Hepatic stellate cell (primary cell): ENCODE measurements at places on chromosomes 2 and 18.
A peak's percentile ranks its signal among the peaks of the same experiment; 100 is the strongest.

DNA sequence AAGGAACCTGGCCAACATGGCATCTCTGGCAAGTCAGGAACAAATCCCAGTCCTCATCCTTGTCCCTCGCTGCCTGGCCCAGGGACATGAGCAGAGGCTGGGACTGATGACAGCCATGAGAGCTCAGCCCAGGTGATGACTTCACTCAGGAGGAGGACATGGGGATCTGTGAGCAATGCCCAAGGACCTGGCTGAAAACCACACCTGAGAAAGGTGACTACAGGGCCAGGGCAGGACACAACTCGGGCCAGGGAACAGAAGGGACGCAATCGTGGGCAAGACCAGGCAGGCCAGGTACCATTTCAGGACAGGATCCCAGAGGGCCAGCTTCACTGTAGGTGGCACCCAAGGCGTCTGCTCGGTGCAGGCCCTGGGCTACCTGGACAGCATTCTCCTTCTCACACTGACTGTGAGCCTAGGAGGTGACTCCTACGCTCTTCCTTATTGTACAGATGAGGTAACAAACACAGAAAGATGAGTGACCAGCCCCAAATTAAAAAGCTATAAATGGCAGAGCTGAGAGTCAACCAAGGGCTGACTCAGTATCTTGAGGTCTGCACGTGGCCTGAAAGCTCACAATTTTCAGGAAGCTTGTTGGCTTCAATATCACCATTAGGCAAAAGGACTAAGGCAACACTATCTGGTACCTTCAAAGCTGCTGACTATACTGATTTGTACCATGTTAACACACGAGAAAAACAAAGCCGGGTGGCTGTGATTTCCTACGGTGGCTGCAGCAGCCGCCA, 141.1 kb downstream of the EIPR1 start:
- no peak for DNase-seq

GRCh38 chr2:174383796-174384195, 11.7 kb upstream of the SCRN3 start:
- no peak for DNase-seq

- DNase-seq, result no peak
These were observed 5.9 kb upstream of the RNF152 start for GRCh38 chr18:61898640-61899101.

GRCh38 chr2:9354318-9354717, 69.0 kb downstream of the ITGB1BP1 start:
- DNase-seq, result no peak

DNA sequence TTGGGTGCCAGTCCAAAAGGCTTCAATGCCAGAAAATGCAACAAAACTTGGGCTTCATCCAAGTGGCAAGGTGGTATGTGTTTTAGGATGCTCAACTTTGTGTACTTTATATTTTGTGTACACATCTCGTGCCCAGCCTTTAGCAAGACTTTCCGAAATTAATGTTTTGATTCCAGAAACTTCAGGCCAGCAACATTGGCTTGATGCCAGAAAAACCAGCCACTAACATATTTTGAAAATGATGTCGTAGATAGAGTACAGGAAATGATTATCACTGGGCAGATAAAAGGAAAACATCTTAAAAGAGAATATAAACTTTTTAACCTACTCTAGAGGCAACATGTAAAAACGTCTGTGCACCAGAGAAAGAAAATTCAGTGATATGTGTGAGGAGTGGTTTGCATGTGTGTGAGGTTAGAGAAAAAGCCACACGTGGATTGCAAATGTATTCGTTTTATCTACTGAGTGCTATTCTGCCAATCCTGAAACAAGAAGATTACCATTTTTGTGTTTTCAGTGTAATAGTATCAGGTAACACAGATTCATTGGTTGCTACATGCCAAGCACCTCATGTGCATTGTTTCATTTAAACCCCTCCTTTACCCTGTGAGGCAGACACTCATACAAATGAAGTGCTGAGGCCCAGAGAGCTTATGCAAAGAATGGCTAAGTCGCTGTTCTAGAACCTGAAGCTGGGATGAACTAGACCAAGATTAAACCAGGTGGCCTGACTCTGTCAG, 264.8 kb downstream of the C1D start:
- peak; percentile 22 for DNase-seq

- peak; percentile 33 for DNase-seq
These were observed 146.6 kb downstream of the RDH14 start for GRCh38 chr2:18413676-18414396.

DNA sequence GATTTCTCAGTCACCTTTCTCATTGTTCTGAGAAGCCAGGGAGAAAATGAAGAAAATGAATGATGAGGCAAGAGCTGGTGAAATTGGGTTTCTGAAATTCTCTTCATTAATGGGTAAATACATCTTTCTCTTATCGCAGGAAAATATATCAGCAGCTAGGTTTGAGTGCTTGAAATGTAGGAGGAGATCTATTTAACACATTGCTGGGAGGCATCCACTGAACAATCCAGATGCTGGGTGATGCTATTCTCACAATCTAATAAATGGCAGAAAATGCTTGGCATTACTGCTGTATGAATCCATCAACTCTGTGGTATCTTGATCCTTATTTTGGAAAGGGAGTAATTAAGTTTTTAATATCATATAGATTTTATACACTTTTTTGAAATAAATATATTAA, 199.6 kb upstream of the LRP1B start:
- no peak for DNase-seq

DNA sequence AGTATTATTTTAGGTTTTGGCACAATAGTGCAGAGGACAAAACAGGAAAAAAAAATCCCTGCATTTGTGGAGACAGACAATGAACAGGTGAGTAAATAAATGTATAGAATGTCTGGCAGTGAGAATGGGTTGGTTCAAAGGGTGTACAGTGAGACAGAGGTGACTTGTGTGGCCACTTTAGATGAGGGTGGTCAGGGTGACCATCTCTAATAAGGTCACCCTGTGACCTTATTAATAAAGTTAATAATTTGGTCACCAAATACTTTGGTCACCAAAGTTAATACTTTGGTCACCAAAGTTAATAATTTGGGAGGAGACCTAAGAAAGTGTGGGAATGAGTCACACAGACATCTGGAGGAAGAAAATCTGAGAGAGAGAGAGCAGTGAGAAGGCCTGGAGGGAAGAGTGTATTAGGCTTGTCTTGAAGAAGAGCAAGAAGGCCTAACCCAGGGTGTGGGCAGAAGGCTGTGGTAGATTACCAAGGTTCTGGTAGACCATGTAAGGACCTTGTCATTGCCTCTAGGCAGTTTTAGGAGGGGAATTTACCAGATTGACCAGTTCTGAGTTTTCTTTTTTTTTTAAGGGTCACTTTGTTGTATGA, 1368.4 kb upstream of the CELF4 start:
- DNase-seq, result no peak

- DNase-seq, result no peak
These were observed 20.4 kb upstream of the L3MBTL4 start for GRCh38 chr18:6434987-6435709.

GRCh38 chr2:195590199-195590860, 66.7 kb upstream of the SLC39A10 start:
- no peak for DNase-seq

GRCh38 chr18:23033056-23033455, 99.9 kb downstream of the RBBP8 start:
- DNase-seq, result no peak

DNA sequence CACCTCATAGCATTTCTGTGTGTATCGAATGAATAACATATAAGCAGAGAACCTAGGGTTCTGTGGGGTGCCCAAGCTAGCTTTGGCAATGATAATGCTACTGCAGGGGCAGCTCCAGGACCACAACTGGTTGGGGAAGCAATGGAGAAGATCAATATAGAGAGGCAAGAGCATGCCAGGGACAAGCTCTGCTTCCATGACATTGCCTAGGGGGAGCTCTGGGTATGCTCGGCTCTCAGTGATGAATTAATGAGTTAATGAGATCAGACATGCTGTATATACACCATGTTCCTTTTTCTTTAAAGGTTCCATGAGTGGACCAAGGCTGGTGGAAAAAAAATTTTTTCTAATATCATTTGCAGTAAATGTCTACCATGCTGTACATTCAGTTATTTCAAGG, 618.4 kb downstream of the BCL11A start:
- DNase-seq, result no peak

DNA sequence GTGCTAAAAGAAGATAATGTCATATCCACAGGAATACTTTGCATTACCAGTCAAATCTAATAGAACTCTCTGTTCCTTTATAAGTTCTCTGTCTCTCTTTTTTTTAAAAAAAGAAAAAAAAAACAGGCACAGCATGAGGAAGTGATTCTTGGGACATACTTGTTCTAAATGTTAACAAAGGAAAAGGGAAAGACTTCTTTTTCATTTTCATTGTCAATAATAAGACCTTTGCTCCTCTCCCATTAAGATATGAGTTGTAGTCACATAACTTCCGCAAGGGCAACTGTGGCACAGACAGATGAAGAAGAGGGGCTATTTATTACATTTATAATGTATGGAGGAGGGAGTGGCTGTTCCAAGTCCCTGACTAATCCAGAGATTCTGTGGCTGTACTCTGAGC, 4.7 kb downstream of the CD302 start:
- DNase-seq, result no peak

- no peak for DNase-seq
These were observed 3.9 kb downstream of the ANKRD44 start for GRCh38 chr2:197306696-197307040.

- no peak for DNase-seq
These were observed 37.1 kb downstream of the RRM2 start for GRCh38 chr2:10159581-10160131.

GRCh38 chr18:8140841-8141501, 468.3 kb upstream of the RAB12 start:
- DNase-seq, result no peak

DNA sequence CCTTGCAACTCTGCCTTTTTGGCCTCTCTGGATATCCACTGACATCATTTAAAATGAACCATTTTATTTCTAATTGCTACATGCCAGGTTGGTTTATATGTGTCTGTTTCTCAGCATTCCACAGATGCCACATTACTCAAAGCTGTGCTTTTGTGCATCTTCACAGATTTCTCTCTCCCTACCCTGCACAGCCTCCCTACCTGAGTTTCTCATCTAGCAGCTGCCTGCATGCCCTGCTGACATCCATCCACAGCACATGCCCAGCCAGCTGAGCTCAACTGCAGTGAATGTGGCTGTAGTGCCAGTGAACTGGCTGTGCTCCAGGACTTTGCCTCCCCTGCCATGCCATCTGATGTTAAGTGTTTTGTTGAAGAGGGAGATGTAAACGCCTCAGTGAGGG, 44.5 kb downstream of the PKP4 start:
- DNase-seq, result no peak

GRCh38 chr2:192419786-192420185, 225.1 kb upstream of the TMEFF2 start:
- DNase-seq, result no peak

DNA sequence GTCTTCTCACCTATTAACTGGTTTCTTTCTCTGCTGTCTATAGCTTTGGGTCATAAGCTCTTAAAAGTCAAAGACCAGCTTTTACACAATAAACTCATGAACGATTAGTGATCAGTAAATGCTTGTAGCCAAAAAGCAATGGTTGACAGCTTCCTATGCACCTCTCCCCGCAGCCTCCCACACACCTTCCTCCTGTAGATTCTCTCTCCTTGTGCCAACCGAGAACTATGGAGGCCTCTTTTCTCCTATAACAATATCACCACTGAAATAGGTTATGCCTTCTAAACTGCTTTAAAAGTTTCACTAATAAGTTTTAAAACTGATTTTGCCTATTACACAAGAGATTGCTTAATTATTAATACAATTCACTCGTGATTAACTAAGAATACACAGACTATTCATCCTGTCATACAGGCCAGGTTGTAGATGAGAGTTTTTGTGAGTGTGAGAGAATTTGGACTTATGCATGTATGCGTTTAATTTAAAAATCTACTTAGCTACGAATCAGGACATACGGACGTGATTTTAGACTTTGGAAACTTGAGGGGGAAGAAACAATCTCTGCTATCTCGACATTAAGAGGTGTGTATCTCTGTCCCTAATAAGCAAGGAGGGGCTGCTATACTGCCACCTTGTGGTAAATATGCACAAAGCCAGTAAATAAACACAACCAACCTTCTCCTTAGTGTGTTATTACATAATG, 229.1 kb upstream of the RBBP8 start:
- peak; percentile 25 for DNase-seq

DNA sequence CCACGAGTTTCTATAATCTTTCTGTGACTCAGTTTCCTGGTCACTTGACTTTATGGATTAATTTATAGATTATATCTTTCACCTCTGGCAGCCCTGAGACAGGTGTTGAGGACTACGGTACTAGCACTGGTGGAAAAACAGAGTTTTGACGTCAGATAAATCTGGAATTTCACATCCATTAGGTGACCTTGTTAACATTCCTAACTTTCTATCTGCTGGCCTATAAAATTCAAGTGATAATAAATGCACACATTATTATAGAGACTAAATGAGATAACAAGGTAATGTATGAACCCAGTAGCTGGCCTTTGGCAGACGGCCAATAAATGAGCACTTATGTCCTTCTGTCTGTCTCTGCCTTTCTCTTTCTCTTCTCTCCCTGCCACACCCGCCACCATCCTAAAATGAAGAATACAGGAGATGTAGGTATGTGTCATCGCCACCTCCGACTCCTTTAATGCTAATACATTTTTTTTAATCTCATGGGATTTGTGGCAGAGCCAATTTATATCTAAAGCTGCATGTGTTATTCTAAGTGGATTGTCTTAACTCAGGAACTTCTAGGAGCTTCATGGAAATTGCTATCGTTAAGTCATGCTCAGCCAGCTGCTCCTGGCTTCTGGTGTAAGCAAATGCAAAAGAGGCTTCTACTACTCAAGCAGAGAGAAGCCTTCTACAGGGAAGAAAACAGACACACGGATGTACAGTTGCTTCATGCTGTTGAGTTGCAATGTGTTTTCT, 2.3 kb downstream of the TM4SF20 start:
- DNase-seq, result no peak

DNA sequence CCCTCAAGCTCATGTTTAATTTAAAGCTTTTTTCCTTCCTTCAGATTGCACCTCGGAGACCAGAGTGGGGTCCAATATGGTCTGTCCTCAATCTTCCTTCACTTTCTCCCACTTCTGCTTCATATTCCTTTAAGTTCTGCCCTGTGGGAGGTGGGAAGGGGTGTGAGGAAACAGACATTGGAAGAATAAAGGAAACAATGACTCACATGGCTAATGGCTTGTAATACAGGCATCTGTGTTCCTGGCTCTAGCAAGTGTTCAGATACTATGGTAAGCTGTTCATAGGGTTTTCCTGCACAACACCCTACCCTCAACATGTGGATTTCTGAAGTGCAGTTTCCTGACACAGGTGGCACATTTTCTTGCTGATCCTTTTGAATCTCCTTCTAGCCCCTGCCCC, 209.5 kb downstream of the PIK3C3 start:
- DNase-seq, result no peak
